Karpas-422 (cell line): ENCODE measurements at places on chromosomes 3 and 15. TPM values are rescaled to one million over a fixed set of nuclear protein-coding genes. Genes with fewer than 3 reads are reported as not detected.
A peak's percentile ranks its signal among the peaks of the same experiment; 100 is the strongest.

GRCh38 chr3:66582721-66583423, 82.0 kb upstream of the LRIG1 start:
- peaks cover 33% of the 10 kb centered on the region for H3K4me1 ChIP-seq
- no peak overlapping the region for H3K4me3 ChIP-seq
- H3K27ac ChIP-seq: no peak overlapping the region
- H3K27me3 ChIP-seq: no peaks in the 10 kb centered on the region
- H3K36me3 ChIP-seq: peaks cover 4% of the 10 kb centered on the region; the same call in 1 of the 2 replicates

DNA sequence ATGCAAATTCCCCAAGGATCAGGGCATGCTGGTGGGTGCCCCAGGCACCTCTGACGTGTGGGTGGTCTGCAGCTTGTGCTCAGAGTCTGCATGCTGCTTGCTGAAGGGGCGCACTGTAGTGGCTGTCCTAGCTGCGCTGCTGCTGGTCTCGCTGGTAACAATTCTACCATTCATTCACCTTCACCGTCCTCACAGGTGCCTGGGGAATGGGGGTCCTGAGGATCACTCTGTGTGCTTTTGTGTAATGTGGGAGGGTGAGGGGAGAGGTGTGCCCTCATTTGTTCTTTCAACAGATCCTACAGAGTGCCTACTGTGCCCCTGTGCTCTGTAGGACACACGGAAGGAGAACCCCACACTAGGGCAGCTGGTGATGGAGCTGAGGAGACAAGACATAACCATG, 2.1 kb upstream of the ITGA11 start:
- H3K27ac ChIP-seq: no peak overlapping the region
- no peaks in the 10 kb centered on the region for H3K4me1 ChIP-seq
- no peaks in the 10 kb centered on the region for H3K36me3 ChIP-seq
- H3K4me3 ChIP-seq: no peak overlapping the region
- 0 out of 2 replicates have a peak, but pooled peaks cover 3% of the 10 kb centered on the region for H3K27me3 ChIP-seq

DNA sequence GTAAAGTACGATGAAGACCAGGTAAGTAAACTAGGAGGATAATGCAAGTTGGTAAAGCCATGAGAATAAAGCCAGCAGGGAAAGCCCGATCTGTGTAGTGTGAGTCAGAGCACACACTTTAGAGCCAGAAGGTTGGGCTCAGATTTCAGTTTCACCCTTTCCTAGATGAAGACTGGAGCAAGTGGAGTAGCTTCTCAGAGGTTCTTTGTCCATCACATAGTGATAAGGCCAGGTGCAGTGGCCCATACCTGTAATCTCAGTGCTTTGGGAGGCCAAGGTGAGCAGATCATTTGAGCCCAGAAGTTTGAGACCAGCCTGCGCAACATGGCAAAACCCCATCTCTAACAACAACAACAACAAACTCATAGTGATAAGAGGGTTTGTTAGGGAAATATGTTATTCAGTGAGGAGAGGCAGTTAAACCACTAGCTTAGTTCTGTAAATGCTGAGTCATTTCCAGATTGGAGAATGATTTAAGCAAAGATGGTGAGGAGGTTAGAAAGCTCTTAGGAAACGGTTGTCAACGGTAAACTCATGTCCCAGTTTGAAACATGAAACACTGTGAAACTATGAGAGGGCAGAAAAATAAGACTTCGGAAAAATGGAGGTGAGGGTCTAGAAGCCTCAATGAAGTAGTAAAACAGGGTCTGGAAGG, 39.0 kb downstream of the IL12A start:
- H3K27me3 ChIP-seq: no peaks in the 10 kb centered on the region
- H3K36me3 ChIP-seq: no peaks in the 10 kb centered on the region
- no peak overlapping the region for H3K27ac ChIP-seq
- no peak for DNase-seq
- H3K4me3 ChIP-seq: no peak overlapping the region

The RASGRP1 gene
- total RNA-seq: 51.2 and 71.1 TPM in 2 replicates

DNA sequence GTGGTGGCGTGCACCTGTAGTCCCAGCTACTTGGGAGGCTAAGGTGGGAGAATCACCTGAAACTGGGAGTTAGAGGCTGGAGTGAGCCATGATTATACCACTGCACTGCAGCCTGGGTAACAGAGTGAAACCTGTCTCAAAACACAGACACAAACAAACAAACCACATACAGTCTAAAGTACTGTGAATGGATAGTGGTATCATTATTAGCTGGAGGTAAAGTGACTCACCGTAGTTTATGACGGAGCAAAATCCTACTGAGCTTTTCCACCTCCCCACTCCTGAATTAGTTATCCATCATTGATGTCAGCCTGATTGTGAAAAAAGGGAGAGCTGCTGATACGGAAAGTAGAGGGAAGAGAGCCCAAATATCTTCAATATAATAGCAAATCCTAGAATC, 3.2 kb upstream of the CNOT10 start:
- H3K4me1 ChIP-seq: peaks cover 20% of the 10 kb centered on the region
- no peaks in the 10 kb centered on the region for H3K36me3 ChIP-seq
- no peak overlapping the region for H3K4me3 ChIP-seq
- H3K27me3 ChIP-seq: no peaks in the 10 kb centered on the region
- H3K27ac ChIP-seq: no peak overlapping the region
- no peak for DNase-seq

DNA sequence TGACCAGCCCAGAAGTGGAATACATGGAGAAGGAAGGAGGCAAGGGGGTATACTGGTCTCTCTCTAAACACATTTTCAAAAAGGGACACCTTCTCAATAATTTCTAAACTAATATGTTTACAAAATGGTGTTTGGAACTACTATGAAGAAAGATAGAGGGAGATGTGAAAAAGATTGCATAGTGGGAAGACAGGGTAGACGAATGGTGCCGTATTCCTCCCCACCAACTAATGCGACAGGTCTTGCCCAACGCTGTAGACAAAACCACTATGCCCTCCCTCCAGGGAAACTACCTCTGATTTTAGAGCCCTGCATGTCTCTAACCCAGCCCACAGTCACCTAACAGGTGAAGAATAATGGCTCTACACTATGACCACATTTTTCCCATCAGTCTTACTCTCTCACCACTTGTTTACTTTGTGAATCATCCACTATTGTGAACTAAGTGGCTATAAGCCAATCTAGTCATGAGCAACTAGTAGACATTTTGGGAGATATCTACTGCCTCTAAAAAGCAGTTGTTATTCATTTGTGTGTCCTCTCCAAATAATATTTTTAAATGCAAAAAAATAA, 108.2 kb upstream of the UBE2E2 start:
- no peaks in the 10 kb centered on the region for H3K36me3 ChIP-seq
- H3K27me3 ChIP-seq: no peaks in the 10 kb centered on the region
- H3K27ac ChIP-seq: no peak overlapping the region
- H3K4me3 ChIP-seq: no peak overlapping the region
- DNase-seq: no peak
- no peaks in the 10 kb centered on the region for H3K4me1 ChIP-seq

- H3K27me3 ChIP-seq: no peaks in the 10 kb centered on the region
- no peak for DNase-seq
- no peak overlapping the region for H3K27ac ChIP-seq
- H3K4me3 ChIP-seq: no peak overlapping the region
- H3K36me3 ChIP-seq: no peaks in the 10 kb centered on the region
These were observed 308.6 kb upstream of the WNT5A start for GRCh38 chr3:55795746-55796145.

The DUSP7 gene
- 11.1 and 21.2 TPM in 2 replicates for total RNA-seq

The TMOD2 gene
- total RNA-seq: 0.72 and 2.6 TPM in 2 replicates

The ANKUB1 gene
- total RNA-seq: not detected in 2 replicates

GRCh38 chr15:36808411-36809160, 229.2 kb downstream of the CDIN1 start:
- no peak overlapping the region for H3K4me3 ChIP-seq
- H3K27me3 ChIP-seq: no peaks in the 10 kb centered on the region
- H3K36me3 ChIP-seq: no peaks in the 10 kb centered on the region
- H3K27ac ChIP-seq: no peak overlapping the region
- no peaks in the 10 kb centered on the region for H3K4me1 ChIP-seq

DNA sequence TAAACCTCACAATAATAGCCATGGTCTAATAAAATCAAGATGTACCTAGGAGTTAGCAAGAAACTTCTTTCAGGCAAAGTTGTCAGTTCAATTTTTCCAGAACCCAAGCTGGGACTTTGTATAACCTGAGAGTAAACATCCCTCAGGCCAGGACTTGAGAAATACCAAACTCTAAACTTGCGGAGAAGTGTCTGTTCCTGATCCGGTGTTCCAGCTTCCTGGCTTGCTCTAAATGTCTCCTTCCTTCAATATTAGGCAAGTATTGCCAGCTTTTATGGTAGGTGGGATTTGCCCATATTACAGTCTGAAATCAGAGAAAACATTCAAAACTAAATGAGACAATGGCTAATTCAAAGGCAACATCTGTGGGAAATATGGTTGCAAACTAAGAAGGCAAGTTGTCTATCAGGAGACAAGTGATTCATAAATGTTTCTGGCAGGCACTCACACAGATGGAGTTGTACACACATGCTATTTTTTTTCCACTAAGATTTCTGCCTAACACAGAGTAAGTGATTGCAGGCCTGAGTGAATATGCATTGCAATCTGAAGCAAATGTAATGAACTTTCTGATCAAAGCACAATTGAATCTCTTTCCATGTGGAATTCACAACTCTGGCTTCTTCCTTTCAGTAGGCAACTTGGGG, 88.3 kb upstream of the COL8A1 start:
- no peak overlapping the region for H3K27ac ChIP-seq
- no peaks in the 10 kb centered on the region for H3K36me3 ChIP-seq
- no peak overlapping the region for H3K4me3 ChIP-seq
- no peaks in the 10 kb centered on the region for H3K4me1 ChIP-seq

- H3K36me3 ChIP-seq: no peaks in the 10 kb centered on the region
- no peak for DNase-seq
- H3K27me3 ChIP-seq: no peaks in the 10 kb centered on the region
- H3K4me3 ChIP-seq: no peak overlapping the region
These were observed 241.6 kb upstream of the AZI2 start for GRCh38 chr3:28590216-28590615.

- no peaks in the 10 kb centered on the region for H3K36me3 ChIP-seq
- DNase-seq: no peak
- H3K4me1 ChIP-seq: peaks cover 13% of the 10 kb centered on the region
- H3K27ac ChIP-seq: no peak overlapping the region
- no peaks in the 10 kb centered on the region for H3K27me3 ChIP-seq
These were observed 11.1 kb downstream of the GRM2 start for GRCh38 chr3:51717947-51718346.

The AMT gene
- total RNA-seq: 2.4 and 5.9 TPM in 2 replicates

DNA sequence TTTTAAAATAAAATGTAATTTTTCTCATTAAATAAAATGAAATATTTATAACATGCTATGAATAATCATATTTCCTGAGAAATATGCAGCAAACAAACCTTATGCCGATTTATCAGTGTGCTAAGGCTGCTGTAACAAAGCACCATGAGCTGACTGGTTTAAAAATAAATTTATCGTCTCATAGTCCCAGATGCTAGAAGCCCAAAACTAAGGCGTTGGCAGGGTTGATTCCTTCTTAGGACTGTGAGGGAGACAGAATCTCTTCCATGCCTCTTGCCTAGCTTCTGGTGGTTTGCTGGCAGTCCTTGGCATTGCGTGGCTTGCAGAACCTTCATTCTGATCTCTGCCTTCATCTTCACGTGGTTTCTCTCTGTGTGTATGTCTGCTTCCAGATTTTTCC, 740.3 kb downstream of the OTOL1 start:
- H3K4me1 ChIP-seq: no peaks in the 10 kb centered on the region
- no peak overlapping the region for H3K27ac ChIP-seq
- H3K27me3 ChIP-seq: no peaks in the 10 kb centered on the region
- DNase-seq: no peak
- no peak overlapping the region for H3K4me3 ChIP-seq

- no peaks in the 10 kb centered on the region for H3K27me3 ChIP-seq
- H3K4me1 ChIP-seq: peaks cover 15% of the 10 kb centered on the region
- H3K36me3 ChIP-seq: no peaks in the 10 kb centered on the region
- H3K4me3 ChIP-seq: no peak overlapping the region
- DNase-seq: peak; percentile 67
- H3K27ac ChIP-seq: no peak overlapping the region
These were observed 48.8 kb downstream of the CHRD start for GRCh38 chr3:184428561-184429175.

DNA sequence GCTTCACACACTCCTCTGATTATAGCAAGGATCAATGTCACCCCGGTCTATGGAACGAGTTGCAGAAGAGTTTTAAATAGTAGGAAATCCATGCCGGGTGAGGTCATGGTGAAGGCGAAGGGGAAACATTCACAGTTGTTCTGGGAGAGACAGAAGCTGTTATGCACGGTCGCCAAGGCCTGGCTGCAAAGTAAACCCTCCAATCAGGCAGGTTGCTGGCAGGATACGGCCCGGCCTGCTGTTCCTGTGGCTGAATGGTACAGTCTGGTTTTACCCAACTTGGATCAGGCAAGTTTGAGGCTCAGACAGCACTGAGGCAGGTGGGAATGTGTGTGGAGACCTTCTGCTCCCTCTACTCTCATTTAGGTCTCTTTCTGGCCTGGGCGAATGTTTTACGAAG, 45.3 kb upstream of the ATP2B2 start:
- no peak for DNase-seq
- H3K36me3 ChIP-seq: no peaks in the 10 kb centered on the region
- no peak overlapping the region for H3K4me3 ChIP-seq
- H3K27ac ChIP-seq: no peak overlapping the region
- peaks cover 26% of the 10 kb centered on the region for H3K4me1 ChIP-seq

GRCh38 chr3:45635475-45636256, 41.1 kb downstream of the LIMD1 start:
- no peaks in the 10 kb centered on the region for H3K27me3 ChIP-seq
- H3K27ac ChIP-seq: no peak overlapping the region
- H3K36me3 ChIP-seq: no peaks in the 10 kb centered on the region

DNA sequence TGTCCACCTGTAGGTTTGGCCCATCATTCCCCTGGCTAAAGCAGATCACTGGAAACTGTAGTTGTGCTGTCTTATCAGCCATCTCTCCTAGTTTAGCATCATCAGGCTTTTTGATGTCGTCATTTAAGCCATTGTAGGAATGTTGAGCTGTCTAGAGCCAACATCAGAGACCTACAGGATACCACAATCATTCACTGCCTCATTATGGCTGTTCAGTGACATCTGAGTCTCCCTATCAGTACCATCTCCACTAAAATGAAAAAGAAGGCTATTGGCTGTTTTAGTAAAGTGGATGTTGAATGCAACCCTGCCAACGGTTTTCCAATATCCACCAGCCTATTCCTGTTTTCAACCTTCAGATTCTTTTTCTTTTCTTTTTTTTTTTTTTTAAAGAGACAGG, 29.2 kb downstream of the RLBP1 start:
- DNase-seq: no peak
- no peak overlapping the region for H3K4me3 ChIP-seq
- H3K4me1 ChIP-seq: peaks cover 6% of the 10 kb centered on the region
- H3K27ac ChIP-seq: no peak overlapping the region
- no peaks in the 10 kb centered on the region for H3K27me3 ChIP-seq
